ENCODE measurements at places on chromosomes 3 and 15.

DNA sequence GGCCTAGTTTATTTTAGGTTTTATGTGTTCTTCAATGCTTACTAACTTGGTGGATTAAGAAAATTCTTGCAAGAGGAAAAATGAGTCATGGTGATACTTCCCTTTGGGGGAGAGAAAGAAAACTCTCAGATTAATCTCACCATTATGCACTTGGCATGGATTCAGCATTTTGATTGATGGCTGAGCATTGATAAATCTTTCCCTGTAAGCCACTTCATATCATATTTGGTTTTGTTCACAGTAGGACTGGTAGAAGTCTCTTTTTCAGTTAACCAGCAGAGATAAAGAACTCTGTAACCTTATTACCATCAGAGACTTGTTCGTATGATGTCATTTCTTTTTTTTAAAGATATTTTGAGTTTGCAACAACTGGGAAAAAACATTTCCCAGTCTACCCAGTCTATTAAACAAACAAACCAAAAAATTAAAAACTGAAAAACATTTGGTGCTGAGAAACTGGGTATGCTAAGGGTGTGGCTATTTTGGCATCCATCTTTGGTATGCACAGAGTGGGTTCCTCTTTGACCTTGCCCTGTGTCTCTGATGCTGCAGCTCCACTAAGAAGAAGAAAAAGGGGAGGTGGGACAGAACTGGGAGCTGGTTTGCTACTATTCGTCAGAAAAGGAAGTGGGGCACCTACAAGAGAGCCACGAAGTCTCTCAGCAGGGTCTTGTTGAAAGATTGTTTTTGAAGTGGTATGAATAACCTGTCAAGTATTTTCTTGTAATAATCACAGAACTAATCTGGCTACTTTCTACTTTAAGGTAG, 17.2 kb downstream of the TMOD3 start:
- no peak for DNase-seq

- DNase-seq = peak; percentile 63
Observed at GRCh38 chr3:123449997-123450604, 1.2 kb upstream of the ADCY5 start.

DNA sequence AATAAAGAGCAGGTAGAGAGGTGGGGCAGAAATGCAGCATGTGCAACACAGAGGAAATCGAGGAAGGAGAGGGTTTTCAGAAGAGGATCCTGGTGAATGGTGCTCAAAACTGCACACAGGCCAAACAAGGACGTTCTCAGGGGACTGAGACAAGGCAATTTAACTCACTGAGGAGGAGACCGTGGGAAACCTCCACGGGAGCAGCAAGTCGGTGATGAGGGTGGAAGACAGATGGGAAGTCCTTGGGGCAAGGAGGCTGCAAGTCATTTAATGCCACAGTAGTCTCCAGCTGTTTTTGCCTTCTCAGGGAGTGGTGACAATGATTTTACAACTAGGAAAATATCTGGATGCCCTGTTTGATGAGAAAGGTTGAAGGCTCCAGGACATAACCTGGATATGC, 11.5 kb upstream of the PDIA5 start:
- DNase-seq = no peak

DNA sequence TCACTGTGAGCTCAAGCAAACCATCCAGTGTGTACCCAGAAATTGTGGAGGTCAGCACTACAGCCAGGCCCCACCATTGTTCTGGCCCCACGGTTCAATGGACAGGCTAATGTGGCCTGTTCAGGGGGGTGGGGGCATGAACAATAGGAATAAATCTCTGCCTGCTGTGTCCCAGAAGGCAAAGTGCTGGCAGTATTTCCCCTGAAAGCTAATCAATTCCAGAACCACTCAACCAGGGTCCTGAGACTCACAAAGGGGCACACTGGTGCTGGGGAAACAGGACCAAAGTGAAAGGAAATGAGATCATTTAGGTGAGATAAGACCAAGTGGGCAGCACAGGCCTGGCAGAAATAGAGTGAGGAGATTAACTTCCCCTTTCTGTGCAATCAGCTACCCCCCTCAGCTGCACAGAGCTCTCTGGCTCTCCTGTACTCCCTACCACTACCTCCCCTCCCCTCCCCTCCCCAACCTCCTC, 11.5 kb downstream of the CRYGS start:
- DNase-seq = no peak

- DNase-seq = no peak
Observed at GRCh38 chr3:146300768-146301167, 49.9 kb upstream of the PLSCR4 start.

DNA sequence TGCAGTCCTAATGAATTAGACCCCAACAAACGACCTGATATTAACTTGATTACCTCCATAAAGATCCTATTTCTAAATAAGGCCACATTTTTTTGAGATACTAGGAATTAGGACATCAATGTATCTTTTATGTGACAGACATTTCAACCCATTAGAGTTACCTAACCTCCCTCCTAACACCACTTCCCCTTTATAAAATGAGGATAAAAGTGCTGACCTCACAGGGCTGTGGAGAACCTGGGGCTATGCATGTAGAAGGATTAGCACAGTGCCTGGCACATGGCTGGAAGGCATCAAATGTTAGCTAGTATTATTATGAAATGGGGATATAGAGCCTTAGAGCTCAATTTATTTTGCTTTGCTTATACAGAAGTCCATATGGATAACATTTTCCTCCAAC, 53.5 kb upstream of the LRRN1 start:
- no peak for DNase-seq

- DNase-seq = no peak
Observed at GRCh38 chr3:145739926-145740325, 421.1 kb downstream of the PLOD2 start.

DNA sequence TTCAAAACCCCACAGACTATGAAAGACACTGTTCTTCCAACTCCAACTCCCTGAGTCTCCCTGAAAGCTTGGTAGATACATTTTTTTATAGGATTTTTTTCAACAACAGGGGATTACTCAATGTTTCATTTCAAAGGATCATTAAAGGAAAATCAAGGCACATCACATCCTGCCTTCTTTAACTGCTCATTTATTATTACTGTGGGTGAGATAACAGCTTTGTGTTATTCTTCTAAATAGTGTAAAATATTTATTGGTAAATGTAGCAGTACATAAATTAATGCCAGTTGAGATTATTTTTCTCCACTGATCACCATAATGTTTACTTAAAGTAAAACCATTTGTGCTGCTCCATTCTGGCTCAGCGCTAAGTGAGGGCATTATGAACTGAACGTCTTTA, 57.2 kb downstream of the AGBL1 start:
- DNase-seq = no peak

DNA sequence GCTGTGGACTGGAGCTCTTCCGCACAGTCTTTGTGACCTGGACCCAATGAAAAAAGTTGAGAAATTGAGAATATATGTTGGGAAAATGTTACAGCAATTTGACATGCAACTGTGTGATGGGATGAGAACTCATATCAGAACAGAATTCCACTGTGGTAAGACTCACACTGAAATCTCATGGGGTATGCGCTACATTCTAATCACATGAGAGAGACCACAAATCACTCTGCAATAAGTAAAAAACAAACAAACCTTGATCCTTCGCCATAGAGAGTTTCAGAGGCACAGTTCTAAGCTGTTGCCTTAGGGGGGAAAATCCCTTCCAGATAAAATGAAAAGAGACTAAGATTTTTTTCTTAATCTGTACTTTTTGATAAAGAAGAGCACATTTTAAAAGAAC, 37.3 kb downstream of the LMCD1 start:
- no peak for DNase-seq

DNA sequence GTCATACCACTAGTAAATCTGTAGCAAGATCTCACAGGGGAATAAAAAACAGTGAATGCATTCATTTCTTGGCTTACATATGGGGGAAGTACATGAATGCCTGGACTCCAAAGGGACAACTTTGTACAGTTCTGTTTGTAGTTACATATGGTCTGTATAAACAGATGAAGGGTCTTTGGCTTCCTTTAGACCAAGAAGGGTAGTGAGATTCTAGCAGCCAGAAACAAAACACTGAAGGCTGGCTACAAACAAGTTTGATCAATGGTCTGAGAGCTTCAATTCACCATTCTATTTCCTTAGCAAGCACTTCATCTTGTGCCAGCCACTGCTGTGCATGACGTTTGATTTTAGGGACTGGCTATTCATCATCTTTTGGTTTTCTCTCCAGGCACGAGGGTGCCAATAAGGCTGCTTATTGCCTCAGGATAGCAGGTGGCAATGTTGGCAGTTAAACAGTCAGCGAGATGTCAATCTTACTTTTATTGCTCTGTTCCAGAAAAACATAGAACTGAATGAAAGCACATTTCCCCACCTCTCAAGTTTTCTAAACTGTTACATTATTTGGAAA, 313.7 kb upstream of the COL8A1 start:
- no peak for DNase-seq

- no peak for DNase-seq
Observed at GRCh38 chr3:69359339-69359893, 26.5 kb downstream of the FRMD4B start.

GRCh38 chr3:193507566-193507965, 47.1 kb downstream of the ATP13A4 start:
- DNase-seq = no peak
